ENCODE measurements at places on chromosomes 1 and 21.

- DNase-seq, result peak; percentile 38
These were observed 289.5 kb upstream of the SGIP1 start for GRCh38 chr1:66244429-66244828.

DNA sequence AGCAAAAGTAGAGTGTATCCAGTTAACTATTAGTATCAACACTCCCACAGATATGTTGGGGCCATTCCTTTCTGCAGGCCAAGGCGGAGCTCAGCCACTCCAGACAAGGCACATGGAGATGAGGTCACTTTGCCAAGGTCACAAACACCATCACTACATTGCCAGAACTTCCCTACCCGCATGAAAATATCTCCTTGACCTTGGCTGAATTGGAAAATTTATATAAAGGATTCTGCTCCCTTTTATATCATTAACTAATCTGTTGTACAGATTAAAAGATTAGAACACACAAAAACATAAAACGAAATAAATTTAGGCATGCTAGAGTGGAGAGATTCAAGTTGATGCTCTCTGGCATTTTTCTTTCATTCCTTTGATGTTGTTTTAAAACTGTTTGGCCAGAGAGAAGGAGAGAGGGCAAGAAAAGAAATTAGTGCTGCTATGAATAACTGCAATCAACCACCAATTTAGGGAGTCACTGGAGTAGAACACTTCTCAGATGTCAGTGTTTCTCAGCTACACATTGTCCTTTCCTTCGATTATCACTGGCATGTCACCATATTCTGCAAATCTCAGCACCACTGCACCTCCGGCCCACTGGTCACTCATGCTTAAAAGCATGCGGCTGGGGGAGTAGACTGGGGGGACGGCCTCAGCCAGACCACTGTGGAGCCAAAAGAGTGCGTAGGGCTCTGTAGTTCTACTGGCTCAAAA is 78.7 kb upstream of the ATP1B1 start:
- DNase-seq, result no peak

- DNase-seq, result no peak
These were observed 14.8 kb upstream of the S1PR1 start for GRCh38 chr1:101221945-101222429.

- no peak for DNase-seq
These were observed 20.9 kb downstream of the SLC2A5 start for GRCh38 chr1:9048551-9048950.

Measured in SW480 (cell line).